Vagina (tissue), 2 donors: ENCODE measurements at places on chromosomes 12 and 14. TPM values are rescaled to one million over a fixed set of nuclear protein-coding genes. Genes with fewer than 3 reads are reported as not detected.

GRCh38 chr12:14769466-14769968 is 33.8 kb downstream of the WBP11 start:
- no peak for DNase-seq

DNA sequence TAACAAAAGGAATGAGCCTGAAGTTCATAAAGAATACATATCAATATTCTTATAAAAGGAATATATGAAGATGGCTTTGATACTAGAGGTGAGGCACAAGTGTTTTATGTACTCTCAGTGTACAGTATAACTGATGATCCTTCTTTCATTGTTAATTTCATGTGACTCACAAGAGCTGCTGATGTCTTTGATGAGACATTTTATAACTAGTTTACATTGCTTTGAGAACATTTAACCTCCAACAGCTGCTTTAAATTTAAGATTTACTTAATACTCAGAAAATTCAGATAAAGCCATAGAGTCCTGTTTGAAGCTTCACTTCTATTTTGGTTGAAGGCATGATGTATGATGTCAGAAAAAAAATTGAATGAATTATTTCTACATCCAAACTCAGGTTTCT is 59.8 kb downstream of the WASHC4 start:
- no peak for DNase-seq

DNA sequence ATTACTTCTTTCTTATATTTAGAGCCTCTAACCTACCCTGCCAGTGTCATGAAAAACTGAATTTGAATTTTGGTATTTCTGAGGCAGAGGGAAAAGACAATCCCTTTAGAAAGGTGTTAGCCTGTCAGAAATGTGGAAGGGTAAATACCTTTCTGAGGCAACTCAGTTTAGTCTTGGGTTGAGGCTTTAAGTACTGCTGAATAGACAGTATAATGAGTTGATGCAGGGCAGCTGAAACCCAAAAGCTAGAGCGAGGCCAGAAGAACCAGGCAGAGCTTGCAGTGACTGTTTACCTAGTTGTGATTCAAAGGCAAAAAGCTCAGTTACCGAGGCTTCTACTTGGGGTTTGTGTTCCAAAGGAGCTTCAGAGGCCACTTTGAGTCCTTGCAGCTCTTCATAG is 18.7 kb downstream of the ZC2HC1C start:
- no peak for DNase-seq

DNA sequence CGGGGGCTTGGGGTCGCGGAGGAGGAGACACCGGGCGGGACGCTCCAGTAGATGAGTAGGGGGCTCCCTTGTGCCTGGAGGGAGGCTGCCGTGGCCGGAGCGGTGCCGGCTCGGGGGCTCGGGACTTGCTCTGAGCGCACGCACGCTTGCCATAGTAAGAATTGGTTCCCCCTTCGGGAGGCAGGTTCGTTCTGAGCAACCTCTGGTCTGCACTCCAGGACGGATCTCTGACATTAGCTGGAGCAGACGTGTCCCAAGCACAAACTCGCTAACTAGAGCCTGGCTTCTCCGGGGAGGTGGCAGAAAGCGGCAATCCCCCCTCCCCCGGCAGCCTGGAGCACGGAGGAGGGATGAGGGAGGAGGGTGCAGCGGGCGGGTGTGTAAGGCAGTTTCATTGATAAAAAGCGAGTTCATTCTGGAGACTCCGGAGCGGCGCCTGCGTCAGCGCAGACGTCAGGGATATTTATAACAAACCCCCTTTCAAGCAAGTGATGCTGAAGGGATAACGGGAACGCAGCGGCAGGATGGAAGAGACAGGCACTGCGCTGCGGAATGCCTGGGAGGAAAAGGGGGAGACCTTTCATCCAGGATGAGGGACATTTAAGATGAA is 630 bp downstream of the FOS start:
- DNase-seq = no peak

DNA sequence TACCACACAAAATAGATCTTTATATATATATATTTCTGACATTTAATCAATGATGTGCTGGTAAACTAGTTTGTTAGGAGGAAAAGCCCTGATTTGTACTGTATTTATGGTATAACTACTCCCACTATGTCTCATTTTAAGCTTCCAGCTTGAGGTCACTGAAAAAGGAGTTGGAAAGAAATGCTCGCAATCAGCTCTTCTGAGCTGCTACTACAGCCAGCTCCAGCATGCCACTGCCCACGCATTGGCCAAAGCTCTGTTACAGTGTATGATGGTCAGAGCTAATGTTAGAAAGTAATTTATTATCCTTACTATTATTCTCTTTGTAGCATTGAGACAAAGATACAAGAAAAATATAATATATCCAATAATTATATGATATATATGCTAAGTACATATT is 55.0 kb upstream of the PCED1B start:
- no peak for DNase-seq

DNA sequence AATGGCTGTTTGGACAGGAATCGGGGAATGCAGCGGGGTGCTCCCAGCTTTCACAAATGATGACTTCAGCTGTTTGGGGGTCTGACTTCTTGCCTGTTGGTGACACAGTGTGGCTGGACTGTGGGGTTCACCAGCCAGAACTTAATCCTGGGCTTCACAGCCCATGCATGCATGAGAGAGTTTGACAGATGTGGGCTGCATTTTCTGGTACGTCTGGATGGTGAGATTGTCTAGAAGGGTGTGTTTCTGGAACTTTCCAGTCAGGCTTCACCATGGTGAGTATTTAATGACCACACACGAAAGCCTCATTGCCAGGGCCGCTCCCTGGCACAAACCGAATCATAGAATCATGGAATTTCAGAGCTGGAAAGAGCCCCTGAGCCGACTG is 29.6 kb downstream of the CHST11 start:
- DNase-seq = no peak

- no peak for DNase-seq
Measured at GRCh38 chr12:66694666-66695613, 16.1 kb upstream of the GRIP1 start.

DNA sequence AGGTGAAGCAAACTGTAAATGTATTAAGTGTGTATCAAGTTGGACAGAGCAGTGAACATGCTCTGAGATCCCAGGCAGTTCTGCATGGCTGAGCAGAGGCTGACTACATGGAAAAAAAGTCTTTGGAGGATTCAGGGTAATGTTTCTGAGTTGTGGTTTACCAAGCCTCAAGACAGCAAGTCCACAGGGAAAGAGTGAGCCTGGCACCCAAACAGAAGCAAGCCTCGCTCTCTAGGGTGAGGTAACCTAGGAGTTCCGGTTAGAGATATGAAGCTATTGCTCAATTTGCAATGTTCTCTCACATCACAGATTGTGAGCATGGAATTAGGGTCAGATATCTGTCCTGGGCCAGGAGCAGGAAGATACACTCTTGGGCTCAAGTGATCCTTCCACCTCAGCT is 158.6 kb downstream of the MON2 start:
- no peak for DNase-seq

DNA sequence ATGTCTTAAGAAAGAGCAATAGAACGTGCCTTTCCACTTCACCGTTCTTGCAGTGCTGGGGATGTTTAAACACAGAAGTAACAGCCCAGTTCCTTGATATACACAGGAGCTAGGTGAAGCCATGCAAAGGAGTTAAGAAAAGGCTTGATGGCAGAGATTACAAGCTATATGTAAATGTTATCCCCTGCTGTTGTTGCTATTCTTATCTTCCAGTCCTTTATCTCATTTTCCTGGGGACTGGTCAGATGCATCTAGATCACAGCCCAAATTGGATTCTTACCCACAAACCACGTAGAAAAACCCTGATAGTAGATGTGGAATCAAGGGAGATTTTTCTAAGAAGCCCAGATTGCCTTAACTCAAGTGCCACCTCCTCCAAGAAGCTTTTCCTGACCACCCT is 5.5 kb downstream of the ASCL1 start:
- DNase-seq = no peak

- DNase-seq = no peak
Measured at GRCh38 chr12:98895086-98895651, 250.1 kb downstream of the APAF1 start.

GRCh38 chr14:95040708-95041476 is 116.4 kb downstream of the DICER1 start:
- peak; percentile 61 for DNase-seq

GRCh38 chr14:65772921-65773574 is 360.5 kb downstream of the FUT8 start:
- DNase-seq = no peak

- DNase-seq = no peak
Measured at GRCh38 chr14:28412077-28412476, 354.5 kb upstream of the FOXG1 start.

DNA sequence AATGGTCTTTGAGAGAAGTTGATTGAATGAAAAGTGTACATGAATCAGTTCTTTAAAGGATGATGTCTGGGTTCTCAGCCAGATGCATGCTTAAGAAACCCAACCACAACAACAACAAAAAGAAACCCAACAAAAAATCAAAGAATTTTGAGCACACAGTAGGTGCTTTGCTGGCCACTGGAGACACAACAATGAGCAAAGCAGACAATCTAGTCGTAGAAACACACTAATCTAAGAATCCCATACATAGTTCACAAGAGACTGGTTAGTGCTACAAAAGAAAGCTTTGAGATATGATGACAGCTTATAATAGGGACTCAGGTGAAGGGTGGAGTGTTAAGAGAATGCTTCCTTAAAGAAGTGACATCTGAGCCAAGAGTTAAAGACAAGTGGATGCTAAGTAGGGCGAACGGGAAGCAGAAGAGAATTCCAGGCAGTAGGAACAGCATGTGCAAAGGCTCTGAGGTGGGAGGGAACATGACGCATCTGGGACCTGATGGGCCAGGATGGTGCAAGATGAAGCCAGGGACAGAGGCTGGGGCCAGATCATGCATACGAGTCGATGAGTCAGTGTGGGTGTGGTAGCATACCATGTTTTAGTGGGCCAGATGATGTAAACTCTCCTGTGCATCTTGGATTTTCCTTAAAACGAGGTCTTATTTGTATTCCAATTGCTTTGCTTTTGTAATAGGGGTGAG is 4.6 kb upstream of the HIP1R start:
- DNase-seq = no peak

GRCh38 chr12:119676573-119676972 is 8.6 kb downstream of the PRKAB1 start:
- DNase-seq = no peak

DNA sequence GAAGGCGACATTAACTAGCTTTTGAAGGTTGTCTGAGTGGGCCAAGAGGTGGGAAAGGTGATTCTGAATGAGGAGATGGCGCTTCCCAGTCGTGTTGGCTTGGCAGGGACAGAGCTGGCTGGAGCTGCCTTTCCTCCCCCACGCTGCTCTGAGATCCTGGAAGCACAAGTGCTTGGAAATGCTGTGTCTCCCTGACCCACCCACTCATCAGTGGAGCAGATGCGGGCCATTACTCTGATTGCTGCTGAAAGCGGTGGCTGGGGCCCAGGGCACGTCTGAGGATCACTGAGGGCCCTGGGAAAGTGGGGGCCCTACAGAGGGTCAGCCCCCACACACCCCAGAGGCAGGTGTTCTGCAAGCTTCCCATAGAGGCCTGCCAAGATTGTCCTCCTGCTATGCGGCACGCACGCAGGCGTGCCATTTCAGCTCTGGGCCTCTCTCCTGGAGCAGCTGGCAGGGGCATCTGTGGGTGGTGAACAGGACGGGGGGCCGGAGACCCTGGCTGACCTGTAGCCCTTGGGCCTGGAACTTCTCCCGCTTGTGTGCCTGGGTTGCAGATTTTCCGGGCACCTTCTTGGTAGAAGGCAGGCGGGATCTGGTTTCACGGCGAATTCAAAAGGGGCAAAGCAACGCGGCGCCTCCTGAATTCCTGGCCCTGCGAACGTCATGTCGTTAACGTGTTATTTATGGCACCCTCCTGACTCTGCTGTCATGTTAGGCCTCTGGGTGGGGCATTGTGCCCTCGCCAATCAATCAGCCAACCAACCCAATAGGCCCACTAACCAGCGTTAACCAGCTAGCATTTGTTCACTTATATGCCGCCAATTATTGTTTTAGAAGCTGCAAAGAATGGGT is 133.8 kb upstream of the TBX3 start:
- DNase-seq = no peak

DNA sequence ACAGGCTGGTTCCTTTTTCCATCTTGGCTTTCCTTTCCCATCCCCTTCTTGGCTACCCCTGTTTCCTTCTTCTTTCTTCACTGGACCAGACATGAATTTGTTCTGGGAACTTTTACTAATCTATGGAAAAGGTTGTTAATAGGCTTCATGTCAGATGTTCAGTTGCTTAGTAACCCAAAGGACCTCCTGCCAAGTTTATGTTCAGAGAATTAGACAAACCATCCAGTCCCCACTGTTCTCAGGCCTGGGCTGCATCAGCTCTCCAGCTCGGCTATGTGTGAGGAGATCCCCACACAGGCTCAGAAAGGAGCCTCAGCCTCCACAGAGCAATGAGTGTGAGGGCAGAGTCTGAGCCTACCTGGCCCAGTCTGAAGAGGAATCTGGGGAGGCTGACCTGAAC is 78.0 kb downstream of the AKAP6 start:
- no peak for DNase-seq

- no peak for DNase-seq
Measured at GRCh38 chr14:67746927-67747326, 45.2 kb downstream of the RDH12 start.

GRCh38 chr12:56298828-56299227 is 1.3 kb downstream of the CS start:
- no peak for DNase-seq

DNA sequence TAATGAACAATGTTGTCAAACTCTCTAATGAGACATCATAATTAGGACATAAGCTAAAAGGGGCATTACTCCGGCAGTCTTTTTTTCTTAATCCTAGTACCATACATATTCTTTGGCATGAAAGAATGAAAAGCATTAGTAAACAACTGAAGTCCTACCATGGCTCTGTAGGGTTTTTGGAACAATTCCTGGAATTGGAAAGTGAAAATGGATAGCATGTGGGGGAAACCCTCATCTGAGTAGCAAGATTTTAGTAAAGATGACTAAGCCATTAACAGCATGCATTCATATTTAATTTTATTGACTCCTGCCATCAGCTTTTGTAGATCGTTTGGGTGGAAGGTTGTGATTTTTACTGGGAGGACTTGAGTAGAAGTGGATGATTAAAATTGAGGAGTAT is 216.2 kb upstream of the PDZRN4 start:
- DNase-seq = no peak

The VWF gene
- 334 TPM for total RNA-seq

The RTRAF gene
- 35.4 TPM for total RNA-seq

The LMBR1L gene
- total RNA-seq = 53.3 TPM

The ZBTB42 gene
- 7.6 TPM for total RNA-seq

The CCDC184 gene
- 1.2 TPM for total RNA-seq

The OVCH1 gene
- total RNA-seq = 0.25 TPM

The DHRS2 gene
- 0.25 TPM for total RNA-seq

The ZFC3H1 gene
- 121 TPM for total RNA-seq

The FBXO33 gene
- 11.5 TPM for total RNA-seq

The DDX51 gene
- 11.3 TPM for total RNA-seq

The MEG3 gene
- 126 TPM for total RNA-seq

The PRH2 gene
- total RNA-seq = not detected
